ENCODE measurements at places on chromosomes 1 and 21.

- DNase-seq, result no peak
Observed at GRCh38 chr21:42395905-42396651, at the start of gene TMPRSS3. TSS of gene TMPRSS3 (minus strand) at chr21:42396052. CDS start at chr21:42395417, 635 bp downstream.

DNA sequence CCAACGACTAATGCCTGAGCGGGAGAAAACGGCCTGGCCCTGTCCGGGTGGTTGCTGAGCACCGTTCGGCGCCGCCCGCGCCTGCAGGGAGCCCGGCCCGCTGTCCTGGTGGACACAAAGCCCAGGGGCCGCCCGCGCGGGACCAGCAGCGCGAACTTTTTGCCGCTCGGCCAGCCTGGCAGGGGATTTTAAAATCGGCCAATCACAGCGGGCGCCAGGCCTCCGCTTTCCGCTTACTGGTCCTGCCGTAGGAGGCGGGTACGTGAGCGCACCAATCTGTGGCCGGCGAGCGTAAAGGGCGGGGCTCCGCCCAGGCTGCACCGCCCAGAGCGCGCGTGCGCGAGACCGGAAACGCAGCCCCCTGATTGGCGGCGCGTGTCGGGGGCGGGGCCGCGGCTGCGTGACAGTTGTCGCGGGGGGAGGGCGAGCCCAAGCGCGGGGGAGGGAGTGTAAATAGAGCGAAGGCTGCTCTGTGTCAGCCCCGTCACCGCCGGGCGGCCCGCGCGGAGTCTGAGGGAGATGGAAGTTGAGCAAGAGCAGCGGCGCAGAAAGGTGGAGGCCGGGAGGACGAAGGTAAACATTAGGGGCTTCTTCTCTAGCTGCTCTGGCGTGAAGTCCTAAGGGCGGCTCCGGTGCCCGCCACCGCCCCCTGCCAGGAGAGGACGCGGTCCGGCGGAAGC lies at the start of the genes C21orf58 and PCNT:
Gene C21orf58 (minus strand): TSS at position 161 of the 680 bp plus-strand sequence. CDS start 1,132 bp downstream, outside the sequence.
Gene PCNT (plus strand): TSS at position 447 of the 680 bp plus-strand sequence. CDS start 73 bp downstream, at position 520.
- peak; percentile 93 for DNase-seq

- DNase-seq, result no peak
Observed at GRCh38 chr1:178151831-178152230, 57.9 kb downstream of the RASAL2 start.

DNA sequence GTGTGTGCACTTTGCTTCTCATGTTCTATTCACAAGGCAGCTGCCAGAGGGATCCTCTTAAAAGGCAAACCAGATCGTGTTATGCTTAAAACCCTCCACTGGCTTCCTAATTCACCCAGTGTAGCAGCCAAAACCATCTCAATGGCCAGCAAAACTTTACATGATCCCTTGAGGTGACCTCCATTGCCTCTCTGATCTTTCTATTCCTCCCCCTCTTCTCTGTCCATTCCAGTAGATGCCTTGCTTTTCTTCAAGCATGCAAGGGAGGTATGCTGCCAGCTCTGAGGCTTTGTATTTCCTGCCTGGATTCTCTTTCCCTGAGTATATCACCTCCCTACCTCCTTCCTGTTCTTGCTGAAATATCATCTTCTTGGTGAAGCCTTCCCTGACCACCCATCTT lies 93.2 kb upstream of the KCNK2 start:
- DNase-seq, result no peak
